ENCODE measurements at places on chromosomes 11 and 22. TPM values are rescaled to one million over a fixed set of nuclear protein-coding genes. Genes with fewer than 3 reads are reported as not detected.
A peak's percentile ranks its signal among the peaks of the same experiment; 100 is the strongest.

Gene RSF1
- total RNA-seq: 40.6 TPM

DNA sequence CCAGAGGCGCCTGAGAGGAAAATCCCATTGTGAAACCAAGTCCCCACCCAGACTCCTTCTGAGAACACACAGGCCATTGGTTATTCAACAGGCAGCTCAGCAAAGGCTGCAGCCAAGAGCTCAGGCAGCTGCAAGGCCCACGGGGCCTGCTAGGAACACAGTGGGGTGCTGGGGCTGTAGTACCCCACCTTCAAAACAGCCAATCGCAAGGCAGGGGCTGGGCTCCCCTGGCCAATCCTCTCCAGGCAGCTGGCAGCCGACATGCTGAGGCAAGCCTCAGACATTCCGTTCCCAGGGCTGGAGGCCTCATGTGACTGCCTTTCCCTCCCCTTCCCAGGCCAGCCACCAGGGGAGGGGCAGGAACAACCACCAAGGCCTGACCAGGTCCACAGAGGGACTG lies 6.6 kb downstream of the PRODH start:
- H3K27me3 ChIP-seq: no peaks in the 10 kb centered on the region
- DNase-seq: no peak
- H3K4me3 ChIP-seq: no peak overlapping the region
- H3K27ac ChIP-seq: no peak overlapping the region

GRCh38 chr11:61871158-61871597 lies 20.2 kb downstream of the FADS3 start:
- peak overlapping the region; percentile 65 for H3K27ac ChIP-seq
- peak overlapping the region; percentile 44 for H3K4me3 ChIP-seq
- peaks cover 56% of the 10 kb centered on the region for H3K4me1 ChIP-seq
- peaks cover 17% of the 10 kb centered on the region for H3K36me3 ChIP-seq
- peak; percentile 81 for DNase-seq
- H3K27me3 ChIP-seq: no peaks in the 10 kb centered on the region

DNA sequence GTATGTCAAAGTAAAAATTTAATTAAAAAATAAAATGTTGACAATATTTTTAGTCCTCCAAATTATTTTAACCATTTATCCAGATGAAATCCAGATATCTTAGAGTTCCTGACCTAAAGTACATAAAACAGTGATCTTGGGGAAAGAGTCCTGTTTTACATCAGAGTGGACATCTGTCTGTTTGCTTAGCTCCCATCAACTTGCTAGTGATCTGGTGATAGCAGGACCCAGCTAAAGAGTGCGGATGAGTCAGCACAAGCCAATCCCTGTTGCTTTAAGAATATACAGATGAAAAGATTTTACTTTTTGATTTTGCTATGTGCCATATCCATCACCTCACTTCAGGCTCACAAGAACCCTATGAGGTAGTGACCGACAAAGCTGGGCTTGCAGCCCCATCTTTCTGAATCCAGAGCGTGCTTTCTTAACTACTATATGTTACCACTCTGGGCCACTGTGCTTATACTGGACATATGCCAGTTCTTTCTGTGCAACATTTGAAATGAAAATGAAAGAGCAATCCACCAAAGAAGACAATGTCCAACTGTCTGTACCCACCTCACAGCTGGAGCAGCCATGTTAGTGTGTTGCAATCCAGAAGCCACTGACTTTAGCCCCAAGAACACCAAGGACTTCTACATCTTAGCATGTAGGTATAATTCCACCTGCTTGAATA lies 167.6 kb upstream of the SESN3 start:
- no peaks in the 10 kb centered on the region for H3K36me3 ChIP-seq
- H3K27ac ChIP-seq: no peak overlapping the region

DNA sequence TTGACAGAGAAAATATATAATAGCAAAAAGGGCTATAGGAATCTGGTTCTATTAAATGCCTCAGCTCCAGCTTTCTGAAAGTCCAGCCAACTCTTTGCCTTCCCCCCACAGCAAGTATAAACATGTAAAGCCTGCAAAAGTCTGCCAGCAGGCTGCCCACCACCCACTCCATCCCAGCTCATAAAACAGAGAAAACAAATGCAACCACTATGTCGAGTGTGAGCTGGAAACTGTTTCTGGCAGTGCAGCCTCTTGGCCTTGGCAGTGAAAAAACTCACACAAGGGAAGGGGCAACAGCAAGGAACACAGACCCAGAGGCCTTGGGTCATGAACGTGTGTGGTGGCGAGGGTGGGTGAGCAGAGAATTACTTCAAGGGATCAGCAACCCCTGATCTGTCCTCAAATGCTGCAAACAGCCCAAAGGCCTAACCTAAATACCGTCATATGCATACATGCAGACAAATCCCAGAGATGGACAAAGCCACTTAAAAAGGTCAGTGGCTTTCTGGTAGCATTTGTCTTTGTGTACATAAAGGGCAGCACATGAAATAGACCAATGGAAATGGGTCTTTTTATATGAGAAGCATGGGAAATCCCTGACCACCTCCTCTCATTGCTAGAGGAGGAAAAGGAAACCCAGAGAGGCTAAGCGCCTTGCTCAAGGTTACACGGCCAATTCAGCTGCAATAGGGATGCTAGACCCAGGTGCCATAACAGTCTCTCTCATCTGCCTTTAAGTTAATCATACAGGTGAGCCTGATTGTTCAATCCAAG lies 74.8 kb downstream of the NAT10 start:
- H3K4me1 ChIP-seq: peaks cover 9% of the 10 kb centered on the region
- H3K4me3 ChIP-seq: no peak overlapping the region
- no peak for DNase-seq
- no peak overlapping the region for H3K27ac ChIP-seq
- H3K36me3 ChIP-seq: no peaks in the 10 kb centered on the region

GRCh38 chr11:65114538-65115171 lies 2.8 kb downstream of the ZNHIT2 start:
- no peak for DNase-seq
- H3K4me3 ChIP-seq: no peak overlapping the region
- H3K4me1 ChIP-seq: peaks cover 79% of the 10 kb centered on the region
- H3K36me3 ChIP-seq: peaks cover 34% of the 10 kb centered on the region

DNA sequence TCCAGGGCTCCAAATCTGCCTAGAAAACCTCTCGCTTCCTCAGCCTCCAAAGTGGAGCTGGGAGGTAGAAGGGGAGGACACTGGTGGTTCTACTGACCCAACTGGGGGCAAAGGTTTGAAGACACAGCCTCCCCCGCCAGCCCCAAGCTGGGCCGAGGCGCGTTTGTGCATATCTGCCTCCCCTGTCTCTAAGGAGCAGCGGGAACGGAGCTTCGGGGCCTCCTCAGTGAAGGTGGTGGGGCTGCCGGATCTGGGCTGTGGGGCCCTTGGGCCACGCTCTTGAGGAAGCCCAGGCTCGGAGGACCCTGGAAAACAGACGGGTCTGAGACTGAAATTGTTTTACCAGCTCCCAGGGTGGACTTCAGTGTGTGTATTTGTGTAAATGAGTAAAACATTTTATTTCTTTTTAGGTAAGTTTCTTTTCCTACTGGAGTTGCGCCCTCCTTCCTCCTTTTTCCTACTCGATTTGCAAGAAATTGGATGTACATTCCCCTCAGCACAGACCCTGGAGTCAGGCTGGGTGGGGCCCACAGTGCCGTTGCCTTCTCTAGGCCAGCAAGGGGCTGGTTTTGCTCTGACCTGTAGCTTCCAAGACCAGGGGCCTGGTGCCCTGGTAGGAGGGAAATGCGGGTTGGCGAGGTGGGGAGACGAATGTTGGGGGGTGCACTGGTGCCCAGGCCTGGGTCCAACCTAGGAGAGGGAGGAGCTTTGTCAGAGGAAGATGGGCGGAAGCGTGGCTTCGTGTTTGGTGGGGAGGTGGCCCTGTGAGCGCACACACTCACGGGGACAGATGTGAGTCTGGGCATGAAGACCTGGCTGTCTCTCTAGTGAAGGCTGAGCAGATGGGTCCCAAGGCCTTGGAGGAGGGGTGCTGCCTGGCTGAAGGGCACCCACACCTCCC lies 50.6 kb downstream of the ST14 start:
- peaks cover 15% of the 10 kb centered on the region for H3K27me3 ChIP-seq
- H3K4me3 ChIP-seq: no peak overlapping the region
- no peak overlapping the region for H3K27ac ChIP-seq
- no peak for DNase-seq
- H3K4me1 ChIP-seq: peaks cover 6% of the 10 kb centered on the region
- H3K36me3 ChIP-seq: no peaks in the 10 kb centered on the region

DNA sequence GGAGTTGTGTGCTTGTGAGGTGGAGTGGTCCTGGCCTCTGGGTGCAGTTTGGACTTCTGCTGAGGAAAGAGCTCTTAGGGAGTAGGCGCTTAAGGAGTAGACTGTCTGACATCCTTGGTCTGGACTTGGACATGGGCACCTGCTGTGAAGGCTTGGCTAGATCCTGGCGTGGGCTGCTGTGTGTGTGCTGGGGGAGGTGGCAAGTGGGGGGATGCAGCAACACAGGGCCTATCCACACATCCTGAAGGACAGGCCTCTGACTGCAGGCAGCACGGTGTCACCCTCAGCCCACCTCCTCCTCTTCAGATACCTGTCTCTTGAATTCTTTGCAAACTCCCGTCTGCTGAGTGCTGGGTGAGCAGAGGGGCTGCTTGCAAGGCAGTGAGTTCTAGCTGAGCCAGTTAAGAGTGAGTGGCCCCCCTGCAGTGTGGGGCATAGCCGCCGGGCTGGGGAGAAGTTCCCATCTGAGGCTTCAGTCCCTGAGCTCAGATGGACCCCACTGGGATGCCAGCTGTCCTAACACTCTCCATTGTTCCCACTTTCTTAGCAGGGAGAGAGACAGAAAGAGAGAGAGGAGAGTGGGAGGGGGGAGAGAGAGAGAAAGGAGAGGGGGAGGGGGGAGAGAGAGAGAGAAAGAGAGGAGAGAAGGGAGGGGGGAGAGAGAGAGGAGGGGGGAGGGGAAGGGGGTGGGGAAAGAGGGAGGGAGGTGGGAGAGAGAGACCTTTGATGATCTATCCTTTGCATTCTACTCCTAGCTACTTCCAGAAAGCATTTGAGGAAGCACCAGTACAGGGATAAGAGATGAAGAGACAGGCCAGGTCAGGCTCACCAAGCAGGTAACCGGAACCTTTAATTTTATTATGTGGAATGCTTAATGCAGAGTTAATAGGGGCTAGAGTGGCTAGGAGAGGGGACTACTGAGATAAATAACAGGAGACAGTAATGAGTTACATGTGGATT lies 12.6 kb downstream of the SOX10 start:
- DNase-seq: no peak
- peaks cover 26% of the 10 kb centered on the region for H3K36me3 ChIP-seq
- H3K4me3 ChIP-seq: no peak overlapping the region
- no peak overlapping the region for H3K27ac ChIP-seq
- peaks cover 1% of the 10 kb centered on the region for H3K4me1 ChIP-seq
- H3K27me3 ChIP-seq: no peaks in the 10 kb centered on the region

- H3K4me3 ChIP-seq: no peak overlapping the region
- H3K27me3 ChIP-seq: no peaks in the 10 kb centered on the region
- H3K36me3 ChIP-seq: no peaks in the 10 kb centered on the region
- DNase-seq: no peak
- no peak overlapping the region for H3K27ac ChIP-seq
Measured at GRCh38 chr11:12717851-12718291, 43.6 kb downstream of the TEAD1 start.

DNA sequence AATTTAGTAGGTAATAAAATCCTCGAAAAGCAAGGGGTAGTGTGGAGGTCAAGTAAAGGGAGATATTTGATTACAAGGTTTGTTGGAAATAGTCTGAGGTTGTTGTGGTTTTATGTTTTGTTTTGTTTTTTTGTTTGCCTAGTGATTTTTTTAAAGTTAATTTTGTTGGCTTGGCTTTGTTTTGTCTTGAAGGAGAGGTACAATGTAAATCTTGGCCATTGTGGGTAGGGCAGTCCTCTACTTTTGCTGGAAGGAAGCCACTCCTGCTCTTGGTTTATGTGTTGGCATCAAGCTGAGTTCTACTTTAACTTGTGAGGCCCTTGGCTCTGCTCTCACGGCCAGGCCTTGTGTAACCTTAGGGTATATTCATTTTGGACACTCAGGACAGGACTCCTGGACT lies 3.2 kb downstream of the AMOTL1 start:
- DNase-seq: no peak
- no peaks in the 10 kb centered on the region for H3K27me3 ChIP-seq
- no peak overlapping the region for H3K27ac ChIP-seq
- peaks cover 82% of the 10 kb centered on the region for H3K4me1 ChIP-seq
- no peak overlapping the region for H3K4me3 ChIP-seq

GRCh38 chr11:64843686-64844329 lies 645 bp downstream of the CDC42BPG start:
- H3K27me3 ChIP-seq: no peaks in the 10 kb centered on the region
- no peak overlapping the region for H3K27ac ChIP-seq
- no peak for DNase-seq
- peaks cover 31% of the 10 kb centered on the region for H3K4me1 ChIP-seq
- peak overlapping the region; percentile 67 for H3K4me3 ChIP-seq

DNA sequence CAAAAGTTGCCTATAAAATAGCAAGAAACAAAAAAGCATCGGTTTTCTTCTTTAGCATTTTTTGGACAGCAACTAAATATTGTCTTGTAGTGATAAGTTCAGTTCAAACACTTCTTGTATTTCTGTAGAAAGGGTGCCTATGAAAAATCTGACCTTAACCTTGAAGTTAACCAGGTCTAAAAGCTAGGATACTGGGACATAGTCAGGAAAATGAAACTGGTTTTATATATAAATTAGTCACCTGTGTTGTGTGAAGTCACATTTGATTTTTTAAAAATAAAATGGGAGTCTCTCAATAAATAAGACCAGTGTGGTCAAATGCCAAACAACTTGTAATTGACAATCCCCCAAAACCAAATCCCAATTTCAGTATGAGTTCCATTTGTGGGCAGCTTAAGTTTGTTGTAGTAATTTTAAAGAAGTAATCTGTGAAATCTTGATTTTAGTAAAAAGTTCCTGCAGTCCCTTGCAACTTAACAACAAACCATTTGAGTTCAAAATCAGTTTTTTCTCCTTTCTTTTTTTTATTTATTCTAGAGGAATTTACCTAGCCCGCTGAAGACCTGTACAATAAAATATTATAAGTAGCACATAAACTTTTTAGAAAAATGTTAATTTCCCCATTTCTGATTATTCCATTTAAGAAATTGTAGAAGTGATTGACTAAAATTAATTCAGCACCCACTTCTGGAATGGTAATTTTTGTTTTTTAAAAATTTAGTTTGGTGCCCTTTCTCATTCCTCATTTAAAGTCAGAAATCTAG lies 84.5 kb upstream of the PPARA start:
- H3K36me3 ChIP-seq: no peaks in the 10 kb centered on the region
- H3K27ac ChIP-seq: peak overlapping the region; percentile 100
- peaks cover 92% of the 10 kb centered on the region for H3K4me1 ChIP-seq
- H3K27me3 ChIP-seq: no peaks in the 10 kb centered on the region

DNA sequence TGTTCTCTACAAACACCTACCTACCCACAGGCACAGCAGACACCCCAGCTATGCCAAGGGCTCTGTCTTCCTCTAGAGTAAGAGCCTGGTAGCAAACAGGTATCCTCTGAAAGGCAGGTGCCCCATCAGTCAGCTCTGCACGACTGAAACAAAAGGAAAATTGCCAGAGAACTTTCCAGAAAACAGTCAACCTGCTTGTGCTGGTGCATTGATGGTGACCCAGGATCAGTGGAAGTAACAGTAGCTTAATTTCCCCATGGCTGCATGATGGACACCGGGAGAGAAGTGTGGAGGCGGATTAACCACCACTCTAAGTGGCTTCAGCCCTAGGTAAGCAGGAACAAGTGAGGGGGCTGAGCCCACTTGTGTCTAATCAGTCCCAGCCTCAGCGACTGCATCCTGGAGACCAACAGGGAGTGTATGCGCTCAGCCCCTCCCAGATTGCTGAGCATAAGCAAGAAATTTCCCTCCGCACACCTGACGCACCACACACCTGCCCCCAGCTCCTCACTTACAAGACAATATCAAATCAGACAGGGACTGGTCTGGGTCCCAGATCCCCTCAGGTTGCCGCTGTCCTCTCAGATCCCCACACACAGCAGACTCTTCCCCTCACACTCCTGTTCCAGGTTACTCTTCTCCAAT lies 70.7 kb upstream of the IGLL5 start:
- H3K36me3 ChIP-seq: no peaks in the 10 kb centered on the region
- H3K27me3 ChIP-seq: peaks cover 44% of the 10 kb centered on the region
- H3K4me1 ChIP-seq: no peaks in the 10 kb centered on the region
- no peak overlapping the region for H3K4me3 ChIP-seq
- DNase-seq: no peak

Data from left ventricle myocardium inferior (tissue), 1 donor.